ENCODE measurements at places on chromosomes 4 and X.

DNA sequence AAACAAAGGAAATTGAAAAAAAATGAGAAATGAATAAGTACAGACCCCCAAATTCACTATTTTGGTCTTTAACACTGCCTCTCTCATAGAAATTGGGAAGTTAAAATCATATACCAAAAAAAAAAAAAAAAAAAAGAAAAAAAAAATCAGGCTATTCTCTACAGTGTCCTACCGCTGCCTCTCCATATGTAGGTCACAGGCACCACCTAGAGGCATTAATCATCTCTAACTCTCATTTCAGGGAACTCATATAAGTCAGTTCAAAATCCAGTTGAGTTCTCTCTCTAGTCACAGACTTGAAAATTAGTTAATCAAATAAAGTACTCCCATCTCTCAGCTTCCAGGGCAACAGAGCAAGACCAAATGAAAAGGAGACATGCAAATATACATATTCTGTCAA, 47.9 kb downstream of the COX18 start:
- DNase-seq, result peak; percentile 68

GRCh38 chr4:47415719-47416118, 47.8 kb downstream of the COMMD8 start:
- no peak for DNase-seq

GRCh38 chr4:125459531-125459930, 144.8 kb downstream of the FAT4 start:
- DNase-seq, result no peak

GRCh38 chrX:150536455-150537116, 31.8 kb upstream of the MTM1 start:
- DNase-seq, result no peak

- DNase-seq, result no peak
These were observed 419.6 kb downstream of the BCOR start for GRCh38 chrX:39677978-39678791.

DNA sequence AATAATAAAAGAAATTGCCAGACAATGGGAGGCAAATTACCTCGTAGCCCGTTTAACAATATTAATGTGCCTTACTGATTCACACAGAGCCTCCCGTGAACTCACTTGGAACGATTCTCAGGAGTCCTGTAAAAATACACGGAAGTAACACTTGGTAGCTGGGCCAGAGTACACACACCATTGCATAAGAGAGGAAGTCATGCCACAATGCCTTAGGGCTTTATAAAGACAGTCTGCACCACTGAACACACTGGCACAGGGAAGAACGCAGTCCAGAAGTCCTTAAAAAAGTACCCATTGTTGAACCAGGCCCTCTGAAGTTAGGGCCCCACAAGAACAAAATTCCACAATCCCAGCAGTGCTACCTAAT, 15.1 kb downstream of the SLC2A9 start:
- peak; percentile 71 for DNase-seq

- DNase-seq, result no peak
These were observed 12.7 kb upstream of the CXCL8 start for GRCh38 chr4:73727685-73728084.

DNA sequence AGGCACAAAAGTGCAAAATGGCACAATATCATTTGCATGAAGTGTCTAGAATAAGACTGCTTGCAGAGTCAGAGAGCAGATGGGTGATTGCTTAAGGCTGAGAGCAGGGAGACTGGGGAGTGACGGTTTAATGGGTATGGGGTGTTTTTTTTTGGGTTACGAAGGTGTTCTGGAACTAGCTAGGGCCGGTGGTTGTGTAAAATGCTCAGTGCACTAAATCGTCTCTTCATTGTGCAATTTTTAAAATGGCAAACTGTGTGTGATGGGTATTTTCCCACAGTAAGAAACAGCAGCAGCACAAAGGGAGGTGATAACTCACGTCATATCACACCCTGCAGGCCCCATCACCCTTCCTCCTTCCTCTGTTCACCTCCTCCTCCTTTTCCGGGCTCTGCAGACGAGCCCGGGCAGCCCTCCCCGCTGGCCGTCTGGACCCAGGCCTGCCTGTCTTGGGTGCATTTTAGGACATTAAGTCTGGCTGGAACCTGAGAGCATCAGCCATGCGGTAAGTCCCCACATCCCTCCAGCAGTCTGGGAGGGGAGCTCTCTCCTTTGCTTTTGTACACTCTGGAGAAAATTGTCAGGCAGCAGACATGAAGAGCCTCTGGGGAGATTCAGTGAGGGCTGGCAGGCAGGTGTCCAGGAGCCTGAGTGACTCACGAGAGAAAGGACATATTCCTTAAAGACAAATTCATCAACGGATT, 42.7 kb downstream of the ASMT start:
- DNase-seq, result peak; percentile 69

GRCh38 chr4:69089388-69089787, 6.9 kb upstream of the UGT2B7 start:
- DNase-seq, result no peak

GRCh38 chr4:26034849-26035248, 120.8 kb downstream of the SMIM20 start:
- DNase-seq, result no peak

- peak; percentile 20 for DNase-seq
These were observed 15.4 kb upstream of the JADE1 start for GRCh38 chr4:128793859-128794672.

DNA sequence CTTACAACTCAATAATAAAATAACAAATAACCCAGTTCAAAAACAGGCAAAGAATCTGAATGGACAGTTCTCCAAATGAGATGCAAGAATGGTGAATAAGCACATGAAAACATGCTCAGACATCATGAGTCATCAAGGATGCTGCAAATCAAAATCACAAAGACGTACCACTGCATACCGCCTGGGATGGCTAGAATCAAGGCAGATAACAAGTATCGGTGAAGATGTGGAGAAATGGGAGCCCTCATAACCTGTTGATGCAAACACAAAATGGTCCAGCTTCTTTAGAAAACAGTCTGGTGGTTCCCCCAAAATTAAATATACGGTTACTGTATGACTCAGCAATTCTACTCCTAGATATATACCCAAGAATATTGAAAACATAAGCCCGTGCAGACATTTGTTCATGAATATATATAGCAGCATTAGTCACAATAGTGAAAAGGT, 32.5 kb downstream of the AKAP4 start:
- no peak for DNase-seq

DNA sequence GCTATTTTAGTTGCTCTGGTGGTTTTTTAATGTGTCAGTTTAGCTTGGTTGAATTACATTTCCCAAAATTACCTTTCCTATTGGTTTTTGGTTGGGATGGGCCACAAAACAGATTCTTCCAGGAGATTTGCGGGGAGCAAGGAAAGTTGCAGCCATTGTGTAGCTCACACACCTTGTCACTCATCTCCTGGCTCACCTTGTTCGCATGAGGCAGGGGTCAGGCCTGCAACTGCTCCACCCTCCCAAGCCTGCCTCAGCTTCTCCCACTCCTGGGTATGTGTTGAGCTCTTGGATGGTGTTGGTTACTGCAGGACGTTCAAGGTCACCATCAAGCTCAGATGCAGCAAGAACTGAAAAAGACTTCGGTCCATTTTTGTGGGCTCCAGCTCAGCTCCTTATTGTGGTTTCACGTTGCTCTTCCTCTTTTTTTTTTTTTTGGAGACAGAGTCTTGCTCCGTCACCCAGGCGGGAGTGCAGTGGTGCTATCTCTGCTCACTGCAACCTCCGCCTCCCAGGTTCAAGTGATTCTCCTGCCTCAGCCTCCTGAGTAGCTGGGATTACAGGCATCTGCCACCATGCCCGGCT, 95.6 kb upstream of the METTL14 start:
- no peak for DNase-seq

Data from hematopoietic multipotent progenitor cell treated with erythropoietin and hydrocortisone succinate and interleukin-3 and kit ligand, for 6 days (in vitro differentiated cells).